ENCODE measurements at places on chromosomes 11 and 22.

DNA sequence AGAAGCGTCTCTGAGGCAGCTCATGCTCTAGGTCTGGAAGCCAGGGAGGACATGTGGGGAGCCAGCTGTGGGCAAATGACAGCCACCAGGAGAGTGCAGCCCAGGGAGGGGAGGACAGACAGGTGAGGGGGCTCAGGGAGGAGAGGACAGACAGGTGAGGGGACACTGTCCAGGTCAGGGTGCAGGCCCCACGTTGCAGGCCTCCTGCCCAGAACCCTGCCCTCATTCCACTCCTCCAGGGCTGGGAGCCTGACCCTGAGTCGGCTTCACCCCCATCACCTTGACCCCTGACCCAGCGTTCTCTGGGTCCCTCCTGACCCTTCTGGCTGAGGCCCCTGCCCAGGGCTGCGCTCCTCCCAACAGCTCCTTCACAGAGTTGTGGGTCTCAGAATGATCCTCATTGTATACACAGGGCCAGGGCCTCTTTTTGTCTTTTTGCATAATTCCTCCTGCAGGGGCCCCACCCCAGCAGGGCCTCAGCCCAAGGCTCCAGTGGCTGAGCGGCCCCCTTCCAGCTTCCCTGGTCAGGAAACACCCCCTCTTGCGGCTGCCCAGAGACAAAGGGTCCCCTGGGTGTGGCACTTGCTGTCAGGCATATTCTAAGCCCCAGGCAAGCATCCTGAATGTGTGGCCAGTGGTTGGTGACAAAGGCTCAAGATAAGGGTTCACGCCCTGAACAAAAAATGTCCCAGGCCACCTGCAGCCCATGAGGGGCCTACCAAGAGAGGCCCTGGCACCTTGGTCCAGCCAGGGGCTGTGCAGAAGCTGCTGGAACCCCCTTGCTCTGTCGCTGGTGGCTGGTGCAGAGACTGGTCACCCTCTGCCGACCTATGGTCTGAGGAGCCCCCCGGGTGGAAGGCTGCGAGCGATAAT, 853.0 kb downstream of the BRD1 start:
- no peak for DNase-seq

GRCh38 chr22:48779211-48779643, 1048.4 kb downstream of the BRD1 start:
- DNase-seq = no peak

GRCh38 chr11:31643857-31644256, 134.3 kb downstream of the ELP4 start:
- peak; percentile 58 for DNase-seq

GRCh38 chr11:36564376-36565030, 3.3 kb upstream of the RAG1 start:
- DNase-seq = peak; percentile 80

DNA sequence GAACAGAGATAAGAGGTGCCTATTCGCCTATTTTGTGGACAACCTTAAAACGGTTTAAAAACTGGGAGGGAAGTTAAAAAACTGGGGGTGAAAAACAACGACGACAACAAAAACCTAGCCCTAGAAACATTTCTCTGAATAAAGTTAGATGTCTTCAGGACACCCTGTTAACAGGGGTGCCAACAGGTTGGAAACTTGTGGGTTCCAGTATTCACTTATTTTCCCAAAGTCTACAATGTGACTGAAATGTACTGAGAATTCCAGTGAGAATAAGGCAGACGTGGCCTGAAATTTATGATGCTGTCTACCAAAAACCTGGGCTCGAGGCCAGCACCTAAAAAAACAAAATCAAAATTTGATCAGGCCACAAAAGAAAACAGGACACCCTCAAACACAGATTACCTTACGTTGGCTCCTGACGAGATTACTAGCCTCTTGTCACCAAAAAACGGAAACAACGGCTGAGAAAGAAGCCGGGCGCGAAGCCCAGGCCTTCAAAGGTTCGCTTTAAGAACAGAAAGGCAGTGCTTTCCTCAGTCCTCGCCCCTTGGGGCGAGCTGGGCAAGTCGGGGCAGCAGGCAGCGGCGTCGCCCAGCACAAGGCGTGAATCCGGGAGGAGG, 906 bp downstream of the CCDC90B start:
- no peak for DNase-seq

GRCh38 chr11:40819230-40819629, 640.2 kb downstream of the LRRC4C start:
- no peak for DNase-seq

DNA sequence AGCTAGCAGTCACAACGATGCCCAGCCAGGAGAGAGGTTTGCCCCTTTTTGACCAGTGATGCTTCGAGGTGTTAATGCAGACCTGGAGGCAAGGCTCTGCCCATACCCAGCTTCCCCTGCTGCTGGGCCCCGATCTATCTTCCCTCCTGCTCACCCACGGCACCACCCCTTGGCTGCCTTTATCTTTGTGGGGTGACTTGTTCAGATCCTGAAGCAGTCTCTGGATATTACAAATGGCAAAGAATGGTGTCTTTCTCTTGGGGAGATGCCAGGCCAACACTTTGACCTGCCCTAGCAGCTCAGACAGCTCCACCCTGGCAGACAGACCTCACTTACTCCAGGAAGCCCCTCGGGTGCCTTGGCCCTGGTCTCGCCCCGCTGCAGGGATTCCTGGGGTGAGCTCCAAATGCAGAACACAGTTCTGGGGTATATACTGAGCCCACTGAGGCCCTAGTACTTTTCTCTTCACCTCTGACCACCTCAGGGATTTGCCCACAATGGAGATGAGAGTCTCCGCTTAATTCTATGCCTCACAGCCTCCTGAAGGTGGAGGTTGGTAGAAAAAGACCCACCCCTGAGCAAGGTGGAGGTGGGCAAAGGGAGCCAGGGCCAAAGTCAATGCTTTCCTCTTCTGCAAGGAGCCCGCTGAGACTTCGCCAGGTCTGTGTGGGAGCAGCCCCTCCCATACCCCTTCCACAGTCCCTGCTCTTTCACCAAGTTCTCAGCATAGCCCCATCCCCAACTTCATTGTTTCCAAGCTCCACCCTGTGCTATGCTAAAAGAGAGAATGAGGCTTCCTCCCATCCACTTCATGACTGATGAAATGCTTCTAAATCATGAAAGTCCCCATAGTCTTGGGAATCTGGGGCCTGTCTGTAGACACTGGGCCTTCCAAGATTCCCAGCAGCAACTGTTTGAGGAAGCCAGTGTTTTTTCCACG, 11.1 kb upstream of the ST3GAL4 start:
- DNase-seq = no peak

DNA sequence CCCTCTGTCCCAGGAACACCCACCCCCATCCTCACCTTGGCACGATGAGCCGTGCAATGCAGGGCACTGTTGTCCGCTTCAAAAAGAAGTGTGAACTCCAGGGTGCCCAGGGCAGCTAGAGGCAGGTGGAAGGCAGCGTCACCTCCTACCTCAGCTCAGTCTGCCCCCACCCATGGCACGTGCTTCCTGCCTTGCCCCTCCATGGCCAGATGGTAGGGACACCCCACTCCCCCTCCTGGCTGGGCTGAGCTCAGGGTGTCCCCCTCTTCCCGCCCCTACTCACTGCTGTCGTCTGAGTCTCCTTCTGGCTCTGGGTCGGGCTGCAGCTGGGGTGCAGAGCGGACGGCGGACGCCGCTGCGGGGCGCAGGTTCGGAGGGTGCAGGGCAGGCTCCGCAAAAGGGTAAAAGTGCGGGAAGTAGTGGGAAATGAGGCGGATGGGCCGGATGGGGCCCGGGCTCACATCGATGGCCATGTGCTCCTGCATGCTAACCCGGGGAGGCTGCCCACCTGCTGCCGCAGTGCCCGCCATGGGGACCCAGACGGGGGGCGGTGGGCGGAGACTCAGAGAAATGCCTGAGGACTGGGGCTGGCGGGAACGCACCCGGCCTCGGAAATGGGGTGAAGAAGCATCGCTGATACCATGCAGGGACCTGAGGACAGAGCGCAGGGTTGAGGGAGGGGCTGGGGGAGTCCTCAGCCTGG, 9.1 kb downstream of the NDUFV1 start:
- no peak for DNase-seq

DNA sequence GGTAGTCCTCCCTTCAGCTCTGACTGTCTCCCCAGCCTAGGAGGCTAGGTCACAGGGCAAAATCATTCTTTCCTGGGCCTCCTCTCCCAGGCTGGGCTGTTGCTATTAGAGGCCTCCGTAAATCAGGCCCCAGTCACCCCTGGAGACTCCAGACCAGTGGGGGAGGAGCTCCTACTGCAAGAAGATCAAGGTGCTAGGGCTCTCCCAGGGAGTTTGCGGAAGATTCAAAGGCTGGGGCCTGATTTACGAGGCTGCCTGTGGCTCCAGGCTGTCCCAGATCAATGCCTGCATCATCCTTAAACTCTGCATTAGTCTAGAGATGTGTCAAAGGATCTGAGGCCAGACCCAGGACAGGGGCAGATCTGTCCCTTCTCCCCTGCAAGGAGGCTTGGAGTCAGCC, 346.2 kb downstream of the TENM4 start:
- no peak for DNase-seq

DNA sequence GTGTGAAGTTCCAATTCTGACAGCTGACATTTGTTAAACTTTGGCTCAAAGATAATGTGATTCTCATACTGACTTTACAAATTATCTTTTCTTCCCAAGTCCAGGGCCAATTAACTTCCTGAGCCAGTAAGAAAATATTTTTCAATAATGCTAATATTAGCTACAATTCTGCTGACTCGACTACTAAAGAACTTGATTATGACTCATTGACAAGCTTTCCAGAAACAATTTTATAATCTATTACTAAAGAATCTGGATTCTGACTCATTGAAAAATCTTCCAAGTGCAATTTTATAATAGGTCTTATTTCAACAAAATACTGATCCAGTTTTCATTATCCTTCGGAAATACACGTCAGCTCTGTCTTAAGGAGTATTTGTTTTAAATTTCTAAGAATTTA, 12.9 kb upstream of the XKR3 start:
- no peak for DNase-seq

GRCh38 chr11:129316781-129317180, 58.9 kb upstream of the BARX2 start:
- DNase-seq = no peak

DNA sequence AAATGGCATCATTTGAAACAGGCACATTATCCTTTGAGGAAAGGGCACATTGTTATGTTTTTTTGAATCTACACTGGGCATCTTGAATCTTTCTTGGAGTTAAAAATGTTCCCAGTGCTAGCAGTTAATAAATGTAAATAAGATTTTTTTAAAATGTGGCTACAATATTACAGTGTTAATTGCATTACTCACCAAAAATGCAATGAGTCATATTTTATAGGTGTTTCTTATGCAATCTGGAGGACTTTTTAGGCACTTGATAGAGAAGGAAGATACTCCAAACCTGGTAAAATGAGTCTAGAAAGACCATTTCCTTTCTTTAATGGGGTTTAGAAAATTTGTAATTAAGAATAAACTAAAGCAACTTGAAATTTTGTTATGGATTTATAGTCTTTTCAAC, 238.0 kb downstream of the METTL15 start:
- no peak for DNase-seq

DNA sequence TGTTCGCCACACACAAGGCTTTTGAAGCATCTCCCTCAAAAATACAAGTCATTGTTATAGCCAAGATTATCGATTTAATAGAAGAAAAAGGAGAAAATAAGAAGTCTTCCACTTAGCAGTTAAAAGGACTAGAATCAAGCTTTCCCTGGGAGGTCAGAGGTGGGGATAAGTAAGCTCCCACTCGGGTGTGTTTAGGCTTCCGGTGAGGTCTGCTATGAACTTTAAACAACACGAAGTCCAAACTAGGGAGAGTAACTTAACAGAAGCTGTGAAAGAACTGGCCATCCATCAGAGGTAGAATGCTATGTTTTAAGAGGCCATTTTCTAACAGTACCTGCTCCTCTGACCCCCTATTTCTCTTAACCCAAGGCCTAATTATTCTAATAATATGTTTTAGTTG, 91.4 kb upstream of the APOA1 start:
- peak; percentile 12 for DNase-seq

- DNase-seq = no peak
Observed at GRCh38 chr22:48425091-48425506, 1402.6 kb downstream of the BRD1 start.

GRCh38 chr11:67054836-67055523, 1.7 kb upstream of the RHOD start:
- DNase-seq = peak; percentile 88

DNA sequence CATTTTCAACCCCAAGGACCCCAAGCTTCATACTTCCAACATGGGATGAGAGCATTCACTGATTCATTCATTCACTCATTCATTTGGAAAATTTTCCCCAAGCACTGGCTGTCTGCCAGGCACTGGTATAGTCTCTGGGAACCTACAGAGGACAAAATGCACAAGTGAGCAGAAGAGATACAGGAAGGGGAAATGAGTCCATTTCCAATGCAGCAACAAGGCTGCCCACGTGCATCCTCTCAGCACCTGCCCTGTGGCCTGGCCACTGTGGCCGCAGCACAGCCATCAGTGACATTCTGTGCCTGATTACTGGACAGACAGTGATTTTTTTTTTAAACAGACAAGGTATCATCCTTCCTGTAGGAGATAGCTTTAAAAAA, 96.0 kb upstream of the PITPNB start:
- no peak for DNase-seq

DNA sequence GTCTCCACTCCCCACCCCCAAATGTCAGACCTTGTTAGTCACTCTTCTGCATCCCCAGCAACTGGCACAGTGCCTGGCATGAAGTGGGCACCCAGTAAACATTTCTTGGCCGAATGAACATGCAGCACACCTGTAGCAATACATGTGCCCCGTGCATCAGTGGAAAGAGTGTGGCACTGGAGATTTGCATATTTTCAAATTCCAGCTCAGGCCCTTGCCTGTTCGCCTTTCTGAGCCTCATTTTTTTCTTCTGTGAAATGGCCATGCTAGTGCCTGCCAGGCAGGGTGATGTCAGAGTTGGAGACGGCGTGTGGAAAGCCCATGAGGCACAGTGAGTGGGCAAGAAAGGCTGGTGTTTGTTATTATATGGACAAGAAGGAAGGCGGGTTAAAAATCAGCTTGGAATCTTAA, 38.7 kb downstream of the CD82 start:
- no peak for DNase-seq

- peak; percentile 95 for DNase-seq
Observed at GRCh38 chr11:74696939-74697675, 34.1 kb downstream of the CHRDL2 start.

DNA sequence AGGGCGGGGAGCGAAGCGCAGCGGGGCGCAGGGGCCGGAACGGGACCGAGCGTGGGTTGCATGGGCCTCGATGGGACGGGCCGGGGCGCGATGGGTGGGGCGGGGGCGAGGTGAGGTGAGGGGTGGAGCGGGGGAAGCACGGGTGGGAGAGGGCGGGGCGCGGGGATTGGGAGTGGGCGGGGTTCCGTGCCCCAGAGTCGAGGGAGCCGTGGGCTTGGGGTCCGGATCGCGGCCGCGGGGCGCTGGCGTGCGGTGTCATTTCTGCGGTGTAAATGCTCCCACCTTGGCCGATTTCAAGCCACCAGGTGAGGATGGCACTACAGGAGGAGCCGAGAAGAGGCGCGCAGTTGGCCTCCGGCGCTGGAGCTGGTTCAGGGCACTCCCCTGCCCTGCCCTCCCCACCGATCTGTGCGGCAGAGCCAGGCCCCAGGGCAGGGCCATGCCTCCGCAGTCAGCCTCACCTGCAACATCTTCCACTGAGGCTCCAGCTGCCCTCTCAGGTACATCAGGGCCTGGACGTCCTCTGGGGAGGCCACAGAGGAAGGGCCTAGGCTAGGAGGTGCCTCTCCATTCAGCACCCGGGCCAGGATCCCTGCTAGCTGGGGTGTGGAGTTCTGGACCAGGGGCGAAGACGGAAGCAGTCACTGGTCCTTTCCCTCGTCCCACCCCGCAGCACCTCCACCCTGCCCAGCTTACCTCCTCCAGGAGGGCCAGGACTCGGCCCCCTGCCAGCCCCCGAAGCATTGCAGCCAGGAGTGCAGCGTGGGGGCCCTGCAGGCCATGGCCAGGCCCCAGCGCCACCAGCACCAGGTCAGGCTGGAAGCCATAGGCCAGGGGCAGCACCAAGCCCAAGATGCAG, 620 bp upstream of the TUBGCP6 start:
- no peak for DNase-seq

Data from choroid plexus epithelial cell (primary cell).